ENCODE measurements at places on chromosomes 12 and 14. TPM values are rescaled to one million over a fixed set of nuclear protein-coding genes. Genes with fewer than 3 reads are reported as not detected.

DIO3 gene
- 0.07 TPM for total RNA-seq

TMEM179 gene
- not detected for total RNA-seq

GSG1 gene
- not detected for total RNA-seq

SOAT2 gene
- total RNA-seq, result not detected

GRCh38 chr14:104827177-104828055 is 26.5 kb downstream of the ZBTB42 start:
- DNase-seq, result no peak

GRCh38 chr12:27844366-27845090 is 64.5 kb upstream of the MANSC4 start:
- DNase-seq, result no peak

GRCh38 chr12:133026996-133027395 is 10.3 kb upstream of the ZNF84 start:
- no peak for DNase-seq

- peak; percentile 46 for DNase-seq
Measured at GRCh38 chr12:67034110-67034879, 234.9 kb upstream of the CAND1 start.

DNA sequence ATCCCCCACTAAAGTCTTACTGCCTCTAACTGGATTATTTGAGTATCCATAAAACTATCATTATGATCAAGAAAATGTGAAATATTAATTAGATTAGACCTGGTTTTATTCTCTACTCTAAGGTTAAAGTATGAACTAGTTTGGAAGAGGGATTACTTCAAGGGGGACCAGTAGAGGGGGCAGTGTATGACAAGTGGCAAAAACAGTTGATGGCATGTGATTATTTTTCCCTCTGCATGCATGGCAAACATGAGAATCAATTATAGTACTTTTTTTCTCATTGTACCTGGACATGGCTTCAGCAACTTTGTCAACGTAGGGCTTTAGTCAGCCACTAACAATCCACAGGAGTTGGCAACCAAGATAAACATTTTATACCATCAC is 145.0 kb upstream of the SLC38A2 start:
- no peak for DNase-seq

GRCh38 chr12:5072311-5072710 is 28.6 kb downstream of the KCNA5 start:
- DNase-seq, result no peak

DNA sequence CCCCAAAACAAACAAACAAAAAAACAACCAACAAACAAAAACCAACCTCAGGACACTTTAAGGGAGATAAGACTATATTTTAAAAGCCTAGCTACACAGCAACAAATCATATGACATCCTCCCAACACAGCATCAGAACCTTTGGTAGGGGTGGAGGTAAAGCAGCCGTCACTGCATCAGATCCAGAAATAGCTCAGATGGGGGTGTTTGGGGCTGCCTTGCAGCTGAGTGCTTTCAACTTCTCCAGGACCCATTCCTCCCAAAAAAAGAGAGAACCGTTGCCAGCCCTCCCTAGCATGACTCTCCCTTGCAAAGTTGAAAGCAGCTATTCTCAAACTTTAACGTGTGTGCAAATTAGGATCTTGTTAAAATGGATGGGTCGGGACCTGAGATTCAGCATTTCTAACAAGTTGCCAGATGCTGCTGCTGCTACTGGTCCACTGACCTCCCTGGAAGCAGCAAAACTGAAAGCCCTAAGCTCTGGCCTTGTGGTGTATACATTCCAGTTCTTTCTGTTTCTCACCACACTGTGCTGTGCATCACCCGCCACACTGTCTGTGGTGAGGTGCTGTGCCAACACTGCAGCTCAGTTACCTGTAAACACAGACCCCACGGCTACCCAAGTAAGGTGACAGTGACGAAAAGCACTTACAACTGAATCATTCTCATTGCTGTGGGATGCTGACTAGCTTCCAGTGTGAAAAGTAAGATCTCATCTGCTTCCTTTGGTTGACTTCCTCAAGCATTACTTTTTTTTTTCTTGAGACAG is 54.0 kb downstream of the SLC38A1 start:
- no peak for DNase-seq

- no peak for DNase-seq
Measured at GRCh38 chr14:29681316-29681715, 246.3 kb downstream of the PRKD1 start.

DNA sequence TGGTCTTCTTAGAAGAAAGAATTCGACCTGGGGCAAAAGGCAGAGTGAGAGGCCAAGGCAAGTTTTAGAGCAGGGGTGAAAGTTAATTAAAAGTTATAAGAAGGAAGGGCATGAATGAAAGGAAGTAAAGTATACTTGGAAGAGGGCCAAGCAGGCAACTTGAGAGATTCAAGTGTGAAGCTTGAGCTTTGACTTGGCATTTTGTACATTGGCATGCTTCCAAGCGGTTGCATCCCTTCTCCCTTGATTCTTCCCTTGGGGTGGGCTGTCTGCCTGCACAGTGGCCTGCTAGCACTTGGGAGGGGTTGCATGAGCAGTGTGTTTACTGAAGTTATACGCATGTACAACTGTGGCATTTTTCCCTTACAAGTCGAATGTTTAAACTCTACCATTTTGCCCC is 74.8 kb upstream of the MGAT4C start:
- no peak for DNase-seq

GRCh38 chr14:36426836-36427235 is 93.2 kb downstream of the NKX2-1 start:
- peak; percentile 7 for DNase-seq

GRCh38 chr12:92208613-92209121 is 63.0 kb upstream of the BTG1 start:
- no peak for DNase-seq

GRCh38 chr12:53498235-53498630 is 1.0 kb downstream of the MAP3K12 start:
- DNase-seq, result no peak

- DNase-seq, result no peak
Measured at GRCh38 chr14:76581592-76581991, 179.7 kb upstream of the VASH1 start.

DNA sequence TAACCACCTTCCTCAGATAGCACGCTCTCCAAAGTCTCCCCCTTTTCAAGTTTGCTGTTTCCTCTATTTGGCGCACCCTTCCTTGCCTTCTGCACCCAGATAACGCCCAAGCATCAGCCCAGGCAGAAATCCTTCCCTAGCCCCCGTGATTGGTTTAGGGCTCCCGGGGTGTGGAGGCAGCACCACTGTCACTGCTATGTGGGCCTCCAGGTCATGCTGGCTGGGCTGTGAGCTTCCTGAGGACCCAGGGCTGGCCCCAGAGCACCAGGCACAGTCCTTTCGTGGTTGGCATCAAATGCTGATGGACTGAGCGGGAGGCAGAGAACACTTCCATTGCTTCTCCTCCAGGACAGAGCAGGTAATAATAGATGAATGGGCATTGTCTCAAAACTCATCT is 311.4 kb downstream of the BCL11B start:
- DNase-seq, result no peak

GRCh38 chr14:104135121-104135903 is 3.1 kb upstream of the KIF26A start:
- DNase-seq, result no peak

DNA sequence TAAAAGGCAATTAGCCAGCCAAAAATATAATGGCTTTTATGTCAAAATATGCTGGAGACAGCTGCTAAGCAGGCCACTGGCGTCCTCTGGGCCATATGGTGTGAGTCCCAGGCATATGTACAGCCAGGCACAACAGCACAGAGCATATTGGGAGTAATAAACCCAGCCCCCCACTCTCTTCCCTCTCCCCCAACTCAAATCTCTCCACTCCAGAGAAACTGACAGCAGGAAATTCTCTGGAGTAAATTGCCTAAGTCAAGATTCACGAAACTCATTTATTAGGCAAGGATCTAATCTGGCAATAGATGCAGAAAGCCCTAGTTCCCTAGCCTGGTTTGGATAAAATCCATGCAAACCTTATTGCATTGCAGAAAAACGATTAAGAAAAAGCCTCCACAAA is 147.9 kb upstream of the SEL1L start:
- no peak for DNase-seq

GRCh38 chr12:60845696-60846095 is 1249.9 kb downstream of the SLC16A7 start:
- no peak for DNase-seq

DNA sequence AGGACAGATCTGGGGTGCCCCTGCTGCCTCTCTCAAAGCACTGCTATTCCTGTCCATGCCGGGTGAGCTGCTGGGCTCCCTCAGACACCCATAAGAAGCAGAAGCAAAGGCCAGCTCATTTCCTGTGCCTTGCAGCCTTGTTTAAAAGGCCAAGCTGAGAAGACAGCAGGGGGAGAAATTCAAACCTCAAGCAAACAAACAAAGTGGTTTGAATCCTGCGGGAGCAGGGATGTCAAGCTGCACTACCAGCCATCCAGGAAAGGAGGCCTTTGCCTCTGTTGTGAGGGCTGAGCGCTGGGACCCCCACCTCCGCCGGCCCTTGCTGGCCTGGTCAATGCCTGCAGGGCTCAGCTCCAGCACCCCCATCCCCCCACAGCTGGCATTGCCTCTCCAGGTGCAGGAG is 176.5 kb downstream of the PIWIL1 start:
- DNase-seq, result no peak

GRCh38 chr14:26766726-26767125 is 168.9 kb upstream of the NOVA1 start:
- no peak for DNase-seq

DNA sequence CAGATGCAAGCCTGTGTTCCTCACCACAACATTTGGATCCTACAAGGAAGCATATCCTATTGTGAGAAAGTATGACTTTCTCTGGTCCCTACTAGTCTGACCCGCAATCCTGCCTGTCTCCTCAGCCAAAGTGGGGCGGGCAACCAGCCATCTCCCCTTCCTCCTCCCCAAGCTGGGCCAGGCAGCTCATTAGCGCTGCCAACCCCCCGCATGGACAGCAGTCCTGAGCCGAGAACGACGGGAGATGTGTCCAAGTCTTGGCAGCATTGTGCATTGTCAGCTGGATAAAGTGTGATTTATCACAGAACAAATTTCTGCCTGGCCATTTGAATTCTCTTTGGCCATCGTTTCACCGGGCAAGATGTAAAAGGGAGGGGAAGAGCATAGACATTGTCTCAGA is 139.4 kb downstream of the SLC15A4 start:
- peak; percentile 8 for DNase-seq

GRCh38 chr12:112418608-112419296 is at the start of gene PTPN11:
PTPN11 (plus strand) TSS chr12:112418947; CDS start chr12:112419112, 165 bp downstream.
- peak; percentile 87 for DNase-seq

DNA sequence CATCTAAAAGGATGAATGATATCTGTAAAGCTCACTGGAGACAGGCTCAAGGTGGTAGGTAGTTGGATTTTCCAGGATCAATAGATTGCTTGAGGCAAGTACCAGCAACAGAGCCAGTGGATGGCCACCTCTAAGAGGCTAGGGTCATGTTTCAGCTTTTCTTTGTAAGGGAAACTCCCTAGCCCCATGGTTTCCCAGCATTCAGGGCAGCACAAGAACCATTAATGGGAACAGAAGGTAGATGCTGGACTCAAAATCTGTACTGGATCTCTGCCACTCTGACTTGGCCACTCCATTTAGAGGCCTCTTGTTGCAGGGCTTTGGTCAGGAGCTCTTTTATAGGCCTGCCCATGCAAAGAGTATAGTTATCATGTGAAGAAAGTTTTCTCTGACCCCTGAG is 76.1 kb upstream of the DYRK2 start:
- DNase-seq, result no peak

GRCh38 chr12:83404521-83404920 is 717.8 kb downstream of the TMTC2 start:
- DNase-seq, result no peak

Measured in MG63 (cell line).